Activated CD4-positive, alpha-beta T cell treated with anti-CD3 and anti-CD28 coated beads, Interleukin-2, amount 10 ng/mL, durations not matched to agents 24 days and 14 days (primary cell): ENCODE measurements at places on chromosomes 1 and 21. TPM values are rescaled to one million over a fixed set of nuclear protein-coding genes. Genes with fewer than 3 reads are reported as not detected.

GRCh38 chr1:231108516-231109302, 53.1 kb upstream of the TRIM67 start:
- DNase-seq, result no peak

- no peak for DNase-seq
Observed at GRCh38 chr1:238488401-238488800, 597.7 kb upstream of the ZP4 start.

GRCh38 chr1:107942814-107943213, 22.2 kb downstream of the VAV3 start:
- DNase-seq, result no peak

DNA sequence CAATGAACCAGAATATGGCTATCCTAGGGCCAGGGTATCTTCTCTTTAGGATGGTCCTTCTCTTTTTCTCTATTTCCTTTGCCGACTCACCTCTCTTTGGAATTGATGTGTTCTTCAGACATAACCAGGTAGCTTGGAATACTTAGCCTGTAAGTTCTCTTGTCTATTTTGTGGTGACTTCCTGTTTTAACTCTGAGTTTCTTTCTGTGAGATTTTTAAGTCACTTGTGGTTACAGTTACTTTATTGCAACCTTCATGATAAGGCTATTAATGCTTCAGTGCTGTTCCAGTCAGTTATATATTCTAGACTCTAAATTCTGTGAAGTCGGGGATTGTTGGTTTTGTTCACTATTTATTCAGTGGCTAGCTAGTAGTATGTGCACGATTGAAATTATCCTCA, 46.2 kb downstream of the DISP1 start:
- no peak for DNase-seq

The TRIM67 gene
- total RNA-seq, result not detected in 2 replicates

DNA sequence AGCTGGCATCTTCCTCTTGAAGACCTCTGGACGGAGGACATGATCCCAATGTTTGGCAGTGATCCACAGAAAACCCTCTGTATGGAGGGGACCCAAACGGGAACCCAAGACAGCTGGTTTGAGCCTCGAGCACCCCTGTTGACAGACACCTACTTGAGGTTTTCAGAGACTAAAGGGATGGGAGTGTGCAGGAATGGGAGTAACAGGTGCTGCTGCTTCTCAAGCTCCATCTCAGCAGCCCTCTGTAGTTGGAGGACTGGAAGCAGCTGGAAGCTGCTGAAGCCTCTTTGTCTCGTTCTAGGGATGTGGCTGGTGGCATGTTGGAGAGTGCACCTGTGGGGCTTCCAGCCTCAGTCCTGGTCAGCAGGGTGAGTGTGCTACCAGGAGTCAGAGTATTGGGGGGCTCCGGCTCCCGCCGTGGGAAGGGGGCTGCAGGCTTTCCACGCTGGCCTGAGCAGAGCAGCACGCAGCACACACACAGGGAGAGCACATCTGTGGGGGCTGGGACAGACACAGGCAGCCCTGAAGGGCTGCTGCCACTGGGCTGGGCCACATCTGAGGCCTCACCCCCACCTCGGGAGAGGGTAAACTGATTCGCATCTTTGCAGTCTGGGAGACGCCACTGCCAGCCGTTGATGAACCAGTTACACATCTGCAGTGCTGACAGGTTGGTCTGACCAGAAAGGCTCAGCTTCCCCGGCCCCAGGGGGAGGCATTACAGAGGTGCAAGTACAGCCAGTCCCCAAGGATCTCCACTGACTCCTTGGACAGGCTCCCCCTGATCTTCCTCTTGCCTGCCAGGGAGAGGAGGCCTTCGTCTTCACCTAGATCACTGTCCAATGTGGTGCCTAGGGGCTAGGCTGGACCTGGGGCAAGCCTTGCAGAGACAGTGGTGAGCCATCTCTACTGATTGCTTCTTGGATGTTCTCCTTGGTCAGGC, 56.6 kb downstream of the ADSS2 start:
- DNase-seq, result no peak

The OR2G6 gene
- not detected in 2 replicates for total RNA-seq

- DNase-seq, result no peak
Observed at GRCh38 chr1:203456577-203456976, 19.0 kb upstream of the PRELP start.

DNA sequence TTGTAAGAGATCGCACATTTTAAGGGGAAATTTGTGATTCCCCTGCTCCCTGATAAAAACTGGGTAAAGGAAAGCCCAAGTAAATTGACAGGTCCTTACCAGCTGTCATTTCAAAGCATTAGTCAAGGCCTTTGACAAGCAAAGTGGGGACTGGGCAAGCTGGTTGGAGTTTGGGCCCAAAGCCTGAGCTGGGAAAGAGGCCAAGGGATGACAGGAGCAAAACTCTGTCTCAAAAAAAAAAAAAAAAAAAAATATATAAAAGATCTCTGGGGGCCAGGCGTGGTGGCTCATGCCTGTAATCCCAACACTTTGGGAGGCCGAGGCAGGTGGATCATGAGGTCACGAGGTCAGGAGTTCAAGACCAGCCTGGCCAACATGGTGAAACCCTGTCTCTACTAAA, 36.9 kb downstream of the SLC2A1 start:
- DNase-seq, result no peak

DNA sequence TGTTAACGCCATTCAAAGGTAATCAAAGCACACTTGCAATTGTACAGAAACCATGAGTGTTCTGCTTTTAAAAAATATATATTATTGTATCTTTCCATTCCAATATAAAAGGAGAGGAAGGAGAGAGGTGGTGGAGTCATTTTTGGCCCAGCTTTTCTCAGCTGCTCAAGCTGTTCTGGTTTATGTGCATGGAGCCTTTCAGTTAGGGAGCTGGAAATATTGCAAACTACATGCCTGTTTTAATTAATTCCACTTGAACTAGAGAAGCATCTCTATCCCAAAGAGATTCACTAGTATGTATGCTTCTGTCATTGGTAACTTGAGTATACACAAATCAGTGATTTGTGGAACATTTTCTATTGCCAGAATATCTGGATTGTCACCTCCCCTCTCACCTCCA, 28.5 kb upstream of the C1orf105 start:
- no peak for DNase-seq

DNA sequence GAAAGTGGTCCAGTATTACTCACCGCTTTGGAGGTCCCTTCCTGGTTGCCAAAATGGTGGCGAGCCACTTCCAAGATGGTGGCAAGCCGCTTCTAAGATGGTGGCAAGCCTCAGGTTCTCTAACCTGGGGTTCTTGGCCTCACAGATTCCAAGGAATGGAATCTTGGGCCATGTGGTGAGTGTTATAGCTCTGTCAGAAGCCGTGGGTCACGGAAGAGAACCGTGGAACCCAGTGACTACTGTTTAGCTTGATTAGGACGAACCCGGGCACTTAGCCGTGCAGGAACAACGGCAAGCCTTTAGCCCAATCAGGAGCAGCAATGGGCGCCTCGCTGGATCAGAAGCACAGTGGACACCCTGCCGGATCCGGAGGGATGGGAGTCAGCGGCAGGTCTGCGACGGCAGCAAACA, 356.2 kb upstream of the TMPRSS15 start:
- DNase-seq, result no peak

DNA sequence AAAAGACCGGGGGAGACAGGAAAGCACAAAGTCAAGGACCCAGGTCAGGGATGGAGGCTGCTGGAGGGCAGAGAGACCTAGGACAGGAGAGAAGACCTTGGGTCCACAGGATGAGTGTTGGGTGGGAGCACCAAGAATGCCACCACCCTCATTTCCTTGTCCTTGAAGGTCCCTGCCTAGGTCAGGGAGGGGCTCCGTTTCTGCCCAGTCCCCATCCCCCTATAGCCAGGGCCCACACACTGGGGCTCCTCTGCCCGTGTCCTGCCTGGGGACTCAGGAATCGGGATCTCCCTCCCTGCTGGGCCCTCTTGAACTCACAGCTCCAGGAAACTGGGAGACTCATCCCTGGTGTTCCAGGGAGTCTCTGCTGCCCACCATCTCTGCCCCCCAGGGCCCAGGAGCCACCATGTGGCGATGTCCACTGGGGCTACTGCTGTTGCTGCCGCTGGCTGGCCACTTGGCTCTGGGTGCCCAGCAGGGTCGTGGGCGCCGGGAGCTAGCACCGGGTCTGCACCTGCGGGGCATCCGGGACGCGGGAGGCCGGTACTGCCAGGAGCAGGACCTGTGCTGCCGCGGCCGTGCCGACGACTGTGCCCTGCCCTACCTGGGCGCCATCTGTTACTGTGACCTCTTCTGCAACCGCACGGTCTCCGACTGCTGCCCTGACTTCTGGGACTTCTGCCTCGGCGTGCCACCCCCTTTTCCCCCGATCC, 584 bp downstream of the TINAGL1 start:
- no peak for DNase-seq

DNA sequence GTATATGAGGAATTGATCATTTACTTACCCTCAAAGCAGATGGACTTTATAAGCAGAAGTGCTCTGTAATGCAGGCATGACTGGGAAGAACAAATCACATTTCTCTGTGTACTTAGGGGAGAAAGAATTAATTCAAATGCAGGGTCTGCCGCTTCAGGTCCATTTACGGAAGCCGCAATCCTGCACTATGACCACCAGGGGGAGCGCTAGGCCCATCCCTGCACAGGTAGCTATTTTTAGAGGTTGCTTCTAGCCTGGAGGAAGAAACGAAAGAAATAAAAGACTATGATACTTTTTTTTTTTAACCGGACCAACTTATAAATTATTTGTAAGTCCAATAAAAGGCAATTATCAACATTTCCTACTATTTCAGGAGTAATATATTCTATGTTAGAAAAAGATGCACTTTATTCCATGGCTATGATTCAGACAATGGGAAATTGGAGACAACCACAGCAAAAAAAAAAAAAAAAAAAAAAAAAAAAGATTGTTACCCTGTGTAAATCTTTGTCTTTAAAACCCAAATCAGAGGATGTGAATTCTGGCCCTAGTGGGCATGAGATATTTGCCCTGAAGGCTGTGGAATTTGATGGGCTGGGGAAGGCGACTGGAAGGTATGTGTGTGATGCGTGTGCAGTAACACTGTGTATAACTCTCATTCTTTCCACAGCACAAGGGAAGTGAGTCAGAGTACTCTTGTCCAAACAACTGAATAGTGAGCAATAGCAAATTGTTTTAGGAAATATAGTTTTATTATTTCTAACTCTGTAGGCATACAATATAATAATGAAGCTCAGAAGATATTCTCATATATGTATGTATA, 12.9 kb upstream of the FYB2 start:
- DNase-seq, result peak; percentile 89

The HTR6 gene
- total RNA-seq, result not detected in 2 replicates

The SHE gene
- not detected in 2 replicates for total RNA-seq
